ENCODE measurements at places on chromosomes 5 and 9.

- no peak for DNase-seq
Measured at GRCh38 chr9:86177995-86178394, 78.6 kb upstream of the GOLM1 start.

DNA sequence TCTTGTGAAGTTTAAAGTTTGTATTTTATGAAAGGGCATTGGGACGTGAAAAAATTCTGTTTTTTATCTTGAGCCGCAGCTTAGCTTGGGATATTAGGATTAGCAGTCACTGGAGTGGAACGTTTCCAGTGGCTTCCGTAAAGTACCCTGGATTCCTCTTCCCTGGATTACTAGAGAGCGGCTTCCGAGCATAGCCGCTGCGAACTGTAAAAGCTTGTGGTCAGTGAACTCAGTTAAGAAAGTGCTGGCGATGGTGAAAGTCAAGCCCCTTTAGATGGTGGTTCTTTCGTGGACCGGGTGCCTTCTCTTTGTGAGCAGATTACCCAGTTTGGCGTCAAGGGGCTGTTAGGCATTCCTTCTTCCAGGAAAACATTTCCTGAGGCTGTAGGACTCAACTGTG lies 168.1 kb downstream of the KDM4C start:
- no peak for DNase-seq

GRCh38 chr9:110255463-110256379 lies 586 bp downstream of the TXN start:
- DNase-seq = peak; percentile 15

DNA sequence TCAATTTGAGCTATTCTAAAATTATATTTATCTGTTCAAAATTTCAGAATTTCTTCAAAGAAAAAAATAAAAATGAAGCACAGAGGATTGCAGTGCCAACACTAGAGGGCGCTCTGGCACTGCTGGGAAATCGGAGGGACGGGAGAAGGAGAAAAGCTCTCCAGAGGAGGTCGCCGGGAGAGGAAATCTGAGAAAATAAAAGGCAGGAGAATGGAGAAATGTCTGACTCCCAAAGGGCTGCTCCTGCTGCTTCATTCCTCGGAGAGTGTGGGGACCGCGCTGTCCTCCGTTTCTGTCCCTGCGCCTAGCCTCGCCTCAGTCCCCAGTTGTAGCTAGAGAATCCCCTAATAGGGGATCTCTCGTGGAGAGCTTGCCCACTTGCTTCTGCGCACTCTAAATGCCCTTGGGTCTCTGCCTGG lies 40.0 kb upstream of the ARSB start:
- DNase-seq = peak; percentile 74

- no peak for DNase-seq
Measured at GRCh38 chr9:122806661-122807060, 6.7 kb downstream of the OR1K1 start.

DNA sequence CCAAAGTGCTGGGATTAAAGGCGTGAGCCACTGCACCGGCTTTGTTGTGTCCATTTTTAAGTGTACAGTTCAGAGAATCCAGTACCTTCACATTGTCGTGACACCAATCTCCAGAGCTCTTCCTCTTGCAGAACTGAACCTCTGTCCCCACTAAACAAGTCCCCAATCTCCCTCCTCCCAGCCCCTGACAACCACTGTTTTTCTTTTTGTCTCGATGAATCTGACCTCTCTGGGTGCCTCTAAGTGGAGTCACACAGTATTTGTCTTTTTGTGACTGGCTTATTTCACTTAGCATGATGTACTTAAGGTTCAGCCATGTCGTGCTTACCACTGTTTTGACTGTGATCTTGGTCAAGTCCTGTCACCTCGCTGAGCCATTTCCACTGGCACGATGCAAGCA lies 1.6 kb downstream of the WDR38 start:
- no peak for DNase-seq
